ENCODE measurements at places on chromosomes 3 and 15.

DNA sequence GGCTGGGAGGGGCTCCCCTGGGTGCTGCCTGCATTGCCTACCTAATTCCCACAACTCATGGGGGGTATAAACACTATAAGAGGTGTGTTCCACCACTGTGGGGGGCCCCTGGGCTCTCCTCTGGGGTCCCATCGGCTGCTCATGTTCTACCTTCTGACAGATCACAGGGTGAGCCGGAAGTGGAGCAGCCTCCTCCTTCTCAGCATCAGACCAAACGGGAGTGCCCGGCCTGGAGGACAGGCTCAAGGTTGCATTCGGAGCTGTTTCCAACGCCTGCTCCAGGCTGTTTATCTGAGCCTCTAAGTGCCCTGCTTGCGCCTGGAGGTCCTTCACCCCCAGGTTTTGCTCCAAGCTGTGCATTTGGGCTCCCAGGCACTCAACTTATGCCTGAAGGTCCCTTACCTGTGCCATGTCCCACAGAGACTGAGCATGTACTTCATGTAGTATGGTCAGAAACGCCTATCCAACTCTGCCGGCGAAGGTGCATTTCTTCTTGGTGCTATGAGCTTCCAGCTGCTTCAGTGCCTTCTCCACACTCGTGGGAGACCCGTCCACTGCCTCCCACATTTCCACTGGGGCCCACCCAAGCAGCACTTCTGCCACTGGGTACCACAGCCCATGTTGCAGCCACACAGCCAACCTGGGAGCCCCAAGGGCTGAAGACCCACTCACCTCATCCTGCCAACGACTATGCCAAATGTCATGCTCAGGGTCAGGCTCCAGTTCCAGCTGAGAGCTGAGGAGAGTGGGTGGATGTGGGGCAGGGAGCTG is 232.1 kb downstream of the IGSF11 start:
- DNase-seq: no peak

- DNase-seq: no peak
These were observed 958.7 kb downstream of the AGBL1 start for GRCh38 chr15:87038404-87038803.

GRCh38 chr15:37536967-37537605 is 397.4 kb upstream of the TMCO5A start:
- DNase-seq: no peak

DNA sequence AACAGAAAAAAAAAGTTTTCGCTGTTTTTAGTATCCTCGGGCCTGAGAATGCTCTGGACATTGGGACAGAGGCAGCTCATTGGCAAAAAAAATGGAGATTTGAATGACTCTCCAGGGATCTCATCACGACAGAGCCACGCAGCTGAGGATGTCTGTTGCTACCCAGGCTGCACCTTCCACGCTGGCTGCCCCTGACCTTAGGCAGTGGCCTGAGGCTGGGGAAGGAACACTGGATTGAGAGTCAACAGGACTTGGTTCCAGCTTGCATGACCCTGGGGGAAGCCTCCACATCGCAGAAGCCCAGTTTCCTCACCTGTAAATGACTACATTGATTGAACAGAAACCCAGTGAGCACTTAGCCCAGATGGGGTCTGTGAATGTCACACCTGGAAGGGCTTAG is 8.7 kb upstream of the ACSBG1 start:
- no peak for DNase-seq

GRCh38 chr15:31358163-31358562 is 31.5 kb downstream of the KLF13 start:
- DNase-seq: no peak

- no peak for DNase-seq
These were observed 24.2 kb downstream of the WDR93 start for GRCh38 chr15:89714775-89715174.

DNA sequence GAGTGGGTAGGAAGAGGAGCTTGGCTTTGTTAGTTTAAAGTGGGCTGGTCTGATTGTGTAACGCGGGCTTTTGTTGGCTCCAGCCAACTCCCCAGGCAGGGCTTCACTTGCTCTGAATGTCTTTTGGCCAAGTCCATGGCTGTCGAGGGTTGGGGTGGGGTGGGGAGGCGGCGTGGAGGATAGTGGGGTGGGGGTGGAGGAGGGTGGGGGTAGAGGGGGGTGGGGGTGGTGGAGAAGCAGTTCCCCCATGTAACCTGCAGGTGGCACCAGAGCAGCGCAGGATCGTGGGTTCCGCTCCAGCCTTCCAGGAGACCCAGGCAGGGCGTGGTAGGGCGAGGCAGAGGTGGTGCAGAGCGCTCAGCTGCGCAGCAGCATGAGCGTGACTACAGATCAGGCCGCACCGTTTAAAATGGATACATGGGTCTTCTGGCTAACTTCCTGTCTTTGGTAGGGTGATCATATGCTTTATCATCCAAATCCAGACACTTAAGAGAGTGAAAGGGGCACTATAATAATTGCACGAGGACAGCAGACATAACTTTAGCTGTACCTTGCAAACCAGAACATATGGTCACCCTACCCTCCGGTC is 28.3 kb downstream of the GOLGA6A start:
- peak; percentile 75 for DNase-seq

DNA sequence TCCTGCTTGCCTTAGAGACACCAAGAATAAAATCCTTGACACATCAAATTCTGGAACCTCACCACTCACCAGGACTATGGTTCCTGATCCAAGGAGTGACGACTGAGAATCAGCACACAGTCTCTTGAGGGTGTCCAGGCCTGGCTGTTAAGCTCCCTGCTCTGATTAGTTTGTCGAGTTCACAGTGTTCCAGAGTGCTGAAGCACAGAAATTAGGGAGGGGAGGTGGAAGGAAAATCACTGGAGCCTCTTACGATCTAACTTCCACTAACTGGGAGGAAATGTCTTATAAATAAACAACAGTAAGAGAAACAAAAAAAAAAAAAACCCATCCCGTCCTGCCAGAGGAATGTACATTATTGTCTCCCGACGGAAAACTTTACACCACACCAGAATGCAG is 330.2 kb downstream of the TIGIT start:
- no peak for DNase-seq

DNA sequence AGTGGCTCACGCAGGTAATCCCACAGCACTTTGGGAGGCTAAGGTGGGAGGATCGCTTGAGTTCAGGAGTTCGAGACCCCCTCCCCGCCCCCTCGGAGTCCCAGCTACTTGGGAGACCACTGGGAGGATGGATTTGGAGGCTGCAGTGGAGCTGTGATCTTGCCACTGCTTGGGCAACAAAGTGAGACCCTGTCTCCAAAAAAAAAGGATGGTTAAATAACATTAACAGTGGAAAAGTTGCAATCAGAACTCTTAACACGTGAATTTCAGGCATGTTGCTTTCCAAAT is 1.4 kb upstream of the TMEM87A start:
- DNase-seq: no peak

DNA sequence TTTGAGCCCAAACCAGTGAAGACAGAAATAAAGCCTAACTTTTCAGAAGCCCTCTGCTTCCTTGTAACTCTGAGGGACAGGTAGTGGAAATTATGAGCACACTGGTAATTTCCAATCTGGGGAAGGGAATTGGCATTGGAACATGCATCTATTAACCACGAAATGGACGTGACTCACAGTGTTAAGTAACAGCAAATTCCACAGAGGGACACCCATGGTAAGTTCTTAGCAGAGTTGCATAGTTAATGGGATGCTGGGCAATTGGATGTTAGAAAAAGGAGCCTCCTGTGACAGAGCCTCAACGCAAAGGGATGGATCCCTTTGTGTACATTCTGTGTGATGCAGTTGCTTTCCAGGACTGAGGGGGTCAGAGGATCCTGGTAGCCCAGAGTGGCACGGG is 168.6 kb downstream of the SEMA6D start:
- peak; percentile 40 for DNase-seq

DNA sequence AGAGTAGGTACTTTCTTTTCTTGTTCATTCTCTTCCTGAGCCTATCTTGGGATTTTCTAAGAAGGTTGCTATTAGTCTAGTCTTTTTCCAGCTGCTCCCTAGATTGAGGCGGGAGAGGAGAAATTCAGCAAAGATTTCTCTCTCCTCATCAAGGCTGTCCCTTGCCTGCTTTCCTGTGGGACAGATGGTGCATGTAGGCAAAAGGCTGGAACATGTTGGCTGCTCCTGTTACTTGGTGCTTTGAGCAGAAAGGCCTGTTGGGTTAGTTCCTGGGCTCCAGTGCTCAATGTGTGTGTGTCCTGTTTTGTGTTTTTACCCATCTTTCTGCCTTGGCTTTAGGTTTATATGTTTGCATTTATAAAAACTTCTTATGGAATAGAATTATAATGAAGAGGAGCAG is 9.1 kb upstream of the SNRPN start:
- DNase-seq: no peak

All from SW480 (cell line).